ENCODE measurements at places on chromosomes 5 and 9. TPM values are rescaled to one million over a fixed set of nuclear protein-coding genes. Genes with fewer than 3 reads are reported as not detected.
A peak's percentile ranks its signal among the peaks of the same experiment; 100 is the strongest.

The TEX48 gene
- polyA plus RNA-seq, result not detected

- no peak for DNase-seq
Observed at GRCh38 chr5:124419531-124419930, 326.9 kb downstream of the ZNF608 start.

DNA sequence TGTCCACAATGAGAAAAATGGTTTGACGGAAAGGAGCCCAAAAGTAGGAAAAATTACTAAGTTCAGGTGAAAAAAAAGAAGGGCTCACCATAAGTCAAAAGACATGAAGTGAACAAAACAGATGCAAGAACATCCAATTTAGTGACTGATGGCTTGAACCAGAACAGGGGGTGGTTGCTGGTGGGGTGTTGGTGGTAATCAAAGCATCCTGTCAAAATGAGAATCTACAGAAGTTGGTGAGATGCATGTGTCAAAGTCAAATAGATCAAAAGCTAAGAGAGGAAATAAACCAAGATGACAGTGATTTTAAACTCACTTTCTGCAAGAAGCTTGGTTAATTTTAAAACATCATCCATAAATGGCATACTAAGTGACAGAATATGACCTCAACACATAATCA lies 117.4 kb downstream of the MLLT3 start:
- DNase-seq, result no peak

DNA sequence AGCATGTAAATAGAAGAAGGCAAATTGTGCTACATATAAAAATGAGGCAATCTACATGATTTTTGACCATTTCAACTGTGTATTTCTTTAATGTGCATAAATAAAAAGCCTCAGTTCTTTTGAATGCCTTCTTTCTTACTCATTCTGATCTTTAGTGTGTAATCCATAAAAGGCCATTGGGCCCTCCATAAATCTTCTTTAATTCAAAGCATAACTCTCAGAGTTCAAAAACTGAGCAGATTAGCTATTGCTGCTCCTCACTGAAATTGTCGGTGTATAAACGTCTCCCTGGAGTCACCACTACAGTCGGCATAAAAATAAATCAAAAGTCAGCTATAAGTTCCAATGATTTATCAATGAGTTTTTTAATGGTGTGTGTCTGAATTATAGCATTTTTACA lies 45.3 kb upstream of the ADAMTSL1 start:
- DNase-seq, result no peak

DNA sequence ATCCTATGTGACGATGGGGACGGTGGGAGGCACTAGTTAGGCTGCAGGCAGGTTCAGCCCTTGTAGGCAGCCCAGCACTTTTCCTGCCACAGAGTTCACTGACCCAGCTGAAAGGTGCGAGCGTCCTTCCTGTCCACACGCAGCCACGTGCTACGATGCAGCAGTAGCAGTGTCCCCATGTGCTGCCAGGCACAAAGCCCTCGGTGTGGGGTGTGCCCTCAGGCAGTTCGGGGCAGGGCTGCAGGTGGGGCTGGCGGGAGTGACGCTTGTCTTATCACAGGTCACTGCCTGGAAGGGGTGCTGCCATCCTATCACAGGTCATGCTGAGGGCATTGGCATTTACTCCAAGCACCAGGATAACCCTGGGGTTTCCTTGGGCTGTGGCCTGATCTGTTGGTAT lies 46.8 kb upstream of the CLPTM1L start:
- DNase-seq, result no peak

The NOXA1 gene
- polyA plus RNA-seq, result 14.9 TPM

GRCh38 chr9:28341913-28342312 lies 768.6 kb upstream of the C9orf72 start:
- no peak for DNase-seq

GRCh38 chr5:110736753-110737152 lies 2.1 kb upstream of the SLC25A46 start:
- DNase-seq, result no peak

The PCDHB7 gene
- polyA plus RNA-seq, result 0.40 TPM

DNA sequence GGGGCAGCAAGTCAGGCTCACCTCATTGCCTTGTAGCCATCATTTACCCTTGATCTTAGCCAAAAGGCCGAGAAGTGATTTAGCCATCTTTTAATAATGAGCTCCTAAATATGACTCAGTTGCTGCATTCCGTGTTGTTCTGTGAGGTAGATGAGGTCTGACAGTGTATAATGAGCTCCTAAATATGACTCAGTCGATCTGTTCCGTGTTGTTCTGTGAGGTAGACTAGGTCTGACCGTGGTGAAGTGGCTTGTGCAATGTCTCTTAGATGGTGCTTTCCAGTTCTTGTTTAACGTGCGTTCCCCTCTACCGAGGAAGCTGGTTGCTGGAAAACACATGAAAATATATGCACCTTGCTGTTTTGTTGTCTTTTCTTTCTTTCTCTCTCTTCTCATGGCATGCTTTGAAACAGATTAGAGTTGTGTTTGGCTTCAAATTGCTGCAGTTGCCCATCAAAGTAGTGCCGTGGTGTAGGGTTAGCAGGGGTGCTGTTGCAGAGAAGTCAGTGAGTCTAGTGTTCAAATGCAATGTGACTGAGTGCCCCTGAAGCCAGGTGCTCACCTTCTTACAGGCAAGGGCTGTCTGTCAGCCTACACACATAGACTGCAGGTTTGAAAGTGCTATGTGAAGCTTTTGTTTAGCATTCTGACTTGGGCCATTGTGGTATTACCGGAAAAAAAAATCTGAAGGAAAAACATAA lies 118.6 kb downstream of the KDM4C start:
- no peak for DNase-seq

DNA sequence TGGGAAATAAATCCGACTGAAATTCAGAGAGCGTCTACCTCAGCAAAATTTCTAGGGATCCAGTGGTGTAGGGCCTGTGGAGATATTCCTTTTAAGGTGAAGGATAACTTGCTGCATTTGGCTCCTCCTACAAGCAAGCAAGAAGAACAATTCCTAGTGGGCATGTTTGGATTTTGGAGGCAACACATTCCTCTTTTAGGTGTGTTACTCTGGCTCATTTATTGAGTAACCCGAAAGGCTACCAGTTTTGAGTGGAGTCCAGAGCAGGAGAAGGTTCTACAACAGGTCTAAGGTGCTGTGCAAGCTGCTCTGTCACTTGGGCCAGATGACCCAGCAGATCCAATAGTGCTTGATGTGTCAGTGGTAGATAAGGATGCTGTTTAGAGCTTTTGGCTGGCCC lies 862.4 kb upstream of the CDH9 start:
- DNase-seq, result no peak

The C9orf43 gene
- not detected for polyA plus RNA-seq

- no peak for DNase-seq
Observed at GRCh38 chr9:38687992-38688391, 31.9 kb downstream of the FAM240B start.

The CTXN3 gene
- not detected for polyA plus RNA-seq

GRCh38 chr9:98087420-98088354 lies 31.2 kb downstream of the NANS start:
- peak; percentile 81 for DNase-seq

The PIGO gene
- 36.0 TPM for polyA plus RNA-seq

The GRIN3A gene
- not detected for polyA plus RNA-seq

The FOXD4 gene
- not detected for polyA plus RNA-seq

DNA sequence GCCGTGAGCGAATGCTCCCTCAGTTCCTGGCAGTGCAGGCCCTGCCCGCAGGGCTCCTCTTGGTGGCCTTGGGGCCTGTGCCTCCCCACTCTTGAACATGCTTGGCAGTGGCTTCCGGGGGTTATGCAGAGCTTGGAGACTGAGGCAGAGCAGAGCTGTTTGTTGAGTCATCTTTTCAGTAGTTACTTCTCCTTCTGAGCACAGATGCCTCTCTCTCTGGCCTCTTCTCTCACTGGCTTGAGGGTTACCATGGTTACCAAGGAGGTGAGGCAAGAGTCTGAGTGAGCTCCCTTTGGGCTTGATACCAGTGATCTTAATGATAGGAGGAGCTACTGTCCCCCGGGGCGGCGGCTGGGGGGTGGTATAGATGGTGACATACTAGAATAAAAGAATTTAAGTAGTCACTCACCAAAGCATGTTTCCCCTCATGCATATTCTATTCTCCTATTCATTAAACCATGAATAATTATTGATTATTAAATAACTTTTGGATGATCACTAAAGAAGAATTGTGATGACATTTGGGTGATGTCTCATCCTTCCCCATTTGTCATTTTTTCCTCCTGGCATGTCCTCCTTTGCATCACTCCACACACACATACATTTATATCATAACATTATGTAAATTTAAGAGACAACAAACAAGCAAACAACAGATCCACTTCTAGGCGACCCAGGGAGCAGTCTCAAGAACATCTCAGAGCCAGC lies 111.1 kb downstream of the ARHGAP26 start:
- DNase-seq, result peak; percentile 71

The PCDHGB6 gene
- polyA plus RNA-seq, result 26.1 TPM

DNA sequence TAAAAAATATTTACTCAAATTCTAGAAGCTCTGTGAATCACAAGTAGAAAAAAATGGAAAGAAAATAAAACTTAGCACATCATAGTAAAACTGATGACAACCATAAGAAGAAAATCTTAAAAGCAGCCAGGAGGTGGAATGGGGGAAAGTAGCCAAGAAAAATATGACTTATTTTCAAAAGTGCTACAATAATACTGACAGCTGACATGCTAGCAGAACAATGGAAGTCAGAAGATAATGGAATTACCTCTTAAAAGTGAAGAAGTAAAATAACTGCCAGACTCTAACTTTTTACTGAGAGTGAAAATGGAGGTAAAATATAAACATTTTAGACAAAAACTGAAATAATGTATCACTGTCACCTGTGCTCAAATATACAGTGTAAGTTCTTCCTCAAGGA lies 532.2 kb upstream of the SGCD start:
- no peak for DNase-seq

The SGCD gene
- not detected for polyA plus RNA-seq

The SLC2A6 gene
- polyA plus RNA-seq, result 8.6 TPM
